ENCODE measurements at places on chromosomes 1 and 21. TPM values are rescaled to one million over a fixed set of nuclear protein-coding genes. Genes with fewer than 3 reads are reported as not detected.
A peak's percentile ranks its signal among the peaks of the same experiment; 100 is the strongest.

DNA sequence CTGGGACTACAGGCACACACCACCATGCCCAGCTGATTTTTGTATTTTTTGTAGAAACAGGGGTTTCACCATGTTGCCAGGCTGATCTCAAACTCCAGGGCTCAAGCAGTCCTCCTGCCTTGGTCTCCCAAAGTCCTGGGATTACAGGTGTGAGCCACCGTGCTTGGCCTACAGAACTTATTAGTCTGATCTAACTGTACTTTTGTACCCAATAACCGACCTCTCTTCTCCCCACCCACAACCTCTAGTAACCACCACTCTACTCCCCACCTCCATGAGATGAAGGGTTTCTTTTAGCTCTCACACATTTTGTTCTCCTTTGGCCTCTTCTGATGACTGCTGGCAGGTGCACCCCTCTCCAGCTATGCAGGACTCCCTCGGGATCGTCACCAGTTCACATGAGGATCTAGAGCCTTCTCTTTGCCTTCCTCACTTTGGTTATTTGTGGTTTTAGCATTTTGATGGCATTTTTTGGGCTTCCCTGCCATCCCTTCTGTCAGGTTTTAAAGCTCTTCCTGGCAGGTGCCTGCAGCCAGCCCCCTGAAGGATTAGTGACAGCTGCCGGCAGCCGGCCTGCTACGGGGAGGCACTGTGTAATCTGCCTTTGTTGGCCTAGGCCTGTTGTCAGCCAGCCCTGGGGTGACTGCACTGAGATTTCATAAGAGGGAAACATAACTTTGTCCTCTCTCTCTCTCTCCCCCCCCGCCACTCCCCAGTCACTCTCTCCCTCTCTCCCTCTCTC is 99.8 kb upstream of the ATP1A1 start:
- H3K27ac ChIP-seq: no peak overlapping the region
- H3K4me3 ChIP-seq: no peak overlapping the region
- peaks cover 6% of the 10 kb centered on the region for H3K36me3 ChIP-seq
- H3K27me3 ChIP-seq: no peaks in the 10 kb centered on the region
- DNase-seq: no peak

DNA sequence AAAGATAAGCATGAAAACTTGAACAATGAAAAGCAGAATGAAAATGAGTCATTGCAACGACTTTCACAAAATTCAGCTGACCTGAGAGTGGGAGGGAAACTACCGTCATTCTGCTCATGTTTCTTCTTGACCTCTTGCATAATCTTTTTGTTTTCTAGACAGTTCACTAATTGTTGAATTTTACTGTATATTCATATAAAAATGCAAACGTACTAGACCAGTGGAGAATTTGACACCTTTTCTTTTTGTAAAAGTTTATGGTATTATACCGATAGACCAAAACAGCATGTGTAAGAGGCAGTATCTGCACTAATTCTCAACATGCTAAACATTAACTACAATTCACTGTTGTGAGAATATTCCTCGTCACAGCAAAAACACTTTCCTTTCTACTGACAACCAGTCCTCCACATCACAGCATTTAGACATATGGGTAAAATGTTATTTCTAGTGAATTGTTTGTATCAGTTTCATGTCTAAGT is 137.8 kb downstream of the GREM2 start:
- H3K27me3 ChIP-seq: no peaks in the 10 kb centered on the region
- no peak overlapping the region for H3K4me3 ChIP-seq
- peak overlapping the region; percentile 46 for H3K27ac ChIP-seq
- no peaks in the 10 kb centered on the region for H3K36me3 ChIP-seq

DNA sequence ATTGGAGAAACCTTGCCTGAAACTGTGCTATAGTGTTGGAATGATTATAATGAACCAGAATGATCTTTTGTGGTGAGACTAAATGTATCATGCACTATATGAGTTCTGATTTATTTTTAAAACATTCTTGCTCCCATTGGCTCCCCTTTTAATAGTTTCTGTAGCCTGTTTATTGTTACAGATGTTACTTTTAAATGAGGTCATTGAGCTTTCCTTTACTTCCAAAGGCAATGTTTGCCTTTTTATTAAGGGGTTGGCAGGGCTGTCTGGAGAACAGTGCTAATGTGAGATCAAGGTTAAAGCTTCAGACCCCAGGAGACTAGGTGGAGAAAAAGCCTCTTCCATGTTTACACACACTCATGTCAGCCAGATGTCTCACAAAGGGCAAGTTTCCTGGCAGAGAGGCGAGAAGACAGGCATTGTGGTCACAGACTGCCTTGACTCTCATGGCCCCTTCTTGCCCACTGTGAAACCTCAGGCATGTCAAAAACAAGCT is 120.6 kb upstream of the RAVER2 start:
- H3K4me1 ChIP-seq: peaks cover 14% of the 10 kb centered on the region
- no peak overlapping the region for H3K27ac ChIP-seq
- H3K36me3 ChIP-seq: peaks cover 5% of the 10 kb centered on the region
- DNase-seq: peak; percentile 25
- no peaks in the 10 kb centered on the region for H3K27me3 ChIP-seq

- H3K27ac ChIP-seq: no peak overlapping the region
- H3K4me3 ChIP-seq: no peak overlapping the region
- H3K27me3 ChIP-seq: no peaks in the 10 kb centered on the region
- H3K4me1 ChIP-seq: peaks cover 7% of the 10 kb centered on the region
- DNase-seq: no peak
These were observed 33.7 kb upstream of the CD2 start for GRCh38 chr1:116720364-116721038.

DNA sequence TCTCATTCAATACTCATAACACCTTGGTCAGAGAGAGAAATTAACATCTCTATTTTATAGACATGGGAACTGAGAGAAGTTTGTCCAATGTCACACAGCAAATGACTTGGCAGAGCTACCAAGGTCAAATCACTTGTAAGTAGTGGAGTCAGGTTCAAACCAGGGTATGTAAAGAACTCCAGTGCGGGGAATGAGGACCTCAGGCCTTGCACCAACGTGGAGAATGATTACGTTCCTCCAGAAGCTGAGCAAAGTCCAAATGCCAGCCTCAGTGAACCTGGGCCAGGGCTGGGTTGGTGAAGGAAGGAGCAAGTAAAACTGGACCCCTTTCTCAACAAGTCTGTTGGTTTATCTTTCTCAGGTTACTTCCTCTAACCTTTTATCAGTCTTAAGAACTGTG is 1.8 kb upstream of the CSF1 start:
- H3K4me1 ChIP-seq: peaks cover 22% of the 10 kb centered on the region
- no peak overlapping the region for H3K27ac ChIP-seq
- peaks cover 3% of the 10 kb centered on the region for H3K36me3 ChIP-seq
- no peaks in the 10 kb centered on the region for H3K27me3 ChIP-seq
- DNase-seq: no peak

GRCh38 chr1:55812281-55812680 is 597.1 kb upstream of the USP24 start:
- peak; percentile 8 for DNase-seq
- H3K36me3 ChIP-seq: no peaks in the 10 kb centered on the region
- H3K4me3 ChIP-seq: no peak overlapping the region
- H3K27me3 ChIP-seq: no peaks in the 10 kb centered on the region
- peaks cover 14% of the 10 kb centered on the region for H3K4me1 ChIP-seq

DNA sequence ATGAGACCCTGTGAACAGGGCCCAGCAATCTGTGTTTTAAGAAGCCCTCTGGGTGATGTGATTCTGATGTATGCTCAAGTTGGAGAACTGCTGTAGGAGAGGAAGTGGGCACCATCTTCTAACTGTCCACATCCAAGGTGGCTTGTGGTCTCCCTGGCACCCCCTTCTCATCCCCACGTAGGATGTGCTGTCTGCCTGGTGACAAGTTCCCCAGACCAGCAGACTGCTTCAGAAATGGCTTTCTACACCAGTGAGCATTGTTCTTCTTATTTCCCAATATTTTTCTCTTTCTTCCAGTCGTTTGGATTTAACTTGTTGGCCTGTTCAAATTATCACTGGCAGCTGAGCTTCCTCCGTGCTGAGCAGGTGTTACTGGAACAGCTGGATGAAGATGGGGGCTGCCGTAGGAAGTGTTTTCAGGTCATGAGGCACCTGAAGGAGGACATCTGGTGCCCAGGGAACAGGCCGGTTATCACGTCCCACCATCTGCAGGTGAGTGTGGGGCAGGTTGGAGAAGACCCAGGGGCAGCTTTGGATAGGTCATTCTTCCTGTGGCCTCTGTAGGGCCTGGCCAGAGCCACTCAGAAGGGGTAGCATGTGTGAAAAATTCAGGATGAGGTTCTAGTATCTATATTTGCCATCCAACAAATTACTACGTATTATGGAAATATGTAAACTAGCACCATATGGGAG is 16.8 kb downstream of the MAB21L3 start:
- no peak overlapping the region for H3K4me3 ChIP-seq
- H3K27ac ChIP-seq: no peak overlapping the region
- H3K36me3 ChIP-seq: no peaks in the 10 kb centered on the region
- DNase-seq: no peak
- peaks cover 5% of the 10 kb centered on the region for H3K4me1 ChIP-seq
- no peaks in the 10 kb centered on the region for H3K27me3 ChIP-seq

DNA sequence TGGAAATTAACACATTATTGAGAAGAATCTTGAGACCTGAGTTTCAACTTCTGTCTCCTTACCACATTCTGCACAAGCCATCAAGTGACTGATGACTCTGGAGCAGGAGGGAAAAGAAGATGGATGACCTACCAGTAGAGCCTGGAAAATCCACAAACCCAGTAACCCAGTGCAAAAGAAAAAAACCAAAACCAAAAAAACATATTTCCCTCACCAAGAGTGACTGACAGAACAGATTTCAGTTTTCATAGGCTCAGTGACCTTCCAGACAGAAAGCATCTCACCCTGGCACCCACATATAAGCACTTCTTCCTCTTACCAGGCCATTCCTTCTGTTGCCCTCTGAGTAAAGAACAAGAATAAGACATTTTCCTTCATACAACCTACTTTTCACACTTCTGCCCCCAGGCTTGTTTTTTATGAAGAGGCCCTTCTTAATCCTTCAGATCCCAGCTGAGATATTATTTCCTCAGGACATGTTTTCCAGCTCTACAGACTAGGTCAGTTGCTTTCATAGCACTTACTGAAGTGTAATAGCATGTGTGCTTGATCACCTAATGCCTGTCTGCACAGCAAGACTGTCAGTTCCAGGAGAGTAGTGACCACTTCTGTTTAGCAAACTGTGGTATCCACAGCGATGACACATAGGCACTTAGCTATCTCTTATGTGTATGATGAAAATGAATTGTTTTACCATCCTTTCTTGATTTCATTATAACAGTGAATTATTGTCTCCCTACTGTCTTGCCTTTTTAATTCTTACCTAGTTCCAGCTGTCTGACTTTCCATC is 4.0 kb downstream of the TSACC start:
- H3K4me1 ChIP-seq: no peaks in the 10 kb centered on the region
- H3K27me3 ChIP-seq: no peaks in the 10 kb centered on the region
- DNase-seq: no peak
- H3K4me3 ChIP-seq: no peak overlapping the region
- no peak overlapping the region for H3K27ac ChIP-seq

Gene GJA4
- total RNA-seq: not detected

Gene UBE2J2
- total RNA-seq: 70.5 TPM

Gene SLC30A2
- not detected for total RNA-seq

Gene AIM2
- not detected for total RNA-seq

Gene S100A7
- not detected for total RNA-seq

Gene TRAF3IP3
- not detected for total RNA-seq

Data from MCF 10A (cell line).